ENCODE measurements at places on chromosomes 16 and 17. TPM values are rescaled to one million over a fixed set of nuclear protein-coding genes. Genes with fewer than 3 reads are reported as not detected.
A peak's percentile ranks its signal among the peaks of the same experiment; 100 is the strongest.

DNA sequence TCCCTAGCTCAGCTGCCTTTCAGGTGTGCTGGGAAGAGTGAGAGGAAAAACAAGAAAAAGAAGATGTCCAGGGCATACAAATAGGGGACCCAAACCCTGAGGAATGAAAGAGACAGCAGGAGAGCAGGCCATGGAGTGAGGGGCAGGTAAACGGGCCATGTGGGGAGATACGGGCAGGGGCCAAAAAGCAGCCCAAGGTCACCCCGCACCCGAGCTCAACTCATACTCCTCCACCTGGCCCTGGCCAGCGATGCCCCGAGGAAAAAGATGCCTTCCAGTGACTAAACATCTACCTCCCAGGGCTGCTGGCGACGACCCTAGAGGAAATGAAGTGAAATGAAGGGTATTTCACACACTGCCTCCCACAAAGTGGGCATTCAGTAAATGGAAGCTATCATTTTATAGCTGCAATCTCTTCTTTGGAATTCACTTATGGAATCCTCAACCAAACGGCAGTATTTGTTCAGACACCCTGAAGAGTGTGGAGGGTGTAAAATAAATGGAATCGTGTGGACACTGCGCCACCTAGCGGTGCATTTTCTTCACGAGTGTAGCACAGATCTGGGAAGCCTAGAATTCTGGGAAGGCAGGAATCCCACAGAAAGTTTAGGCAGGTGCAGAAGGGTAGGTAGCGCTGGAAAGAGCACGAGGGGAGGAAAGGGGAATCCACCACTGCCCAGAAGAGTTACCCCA, 14.9 kb downstream of the ELAC2 start:
- no peak overlapping the region for H3K4me3 ChIP-seq
- H3K4me1 ChIP-seq, result no peaks in the 10 kb centered on the region
- peak; percentile 34 for DNase-seq
- no peak overlapping the region for H3K27ac ChIP-seq
- H3K27me3 ChIP-seq, result no peaks in the 10 kb centered on the region

GRCh38 chr17:74877592-74878548, 5.1 kb upstream of the FDXR start:
- peak; percentile 49 for DNase-seq
- H3K4me1 ChIP-seq, result peaks cover 37% of the 10 kb centered on the region
- no peak overlapping the region for H3K4me3 ChIP-seq
- H3K27ac ChIP-seq, result no peak overlapping the region
- no peaks in the 10 kb centered on the region for H3K36me3 ChIP-seq

DNA sequence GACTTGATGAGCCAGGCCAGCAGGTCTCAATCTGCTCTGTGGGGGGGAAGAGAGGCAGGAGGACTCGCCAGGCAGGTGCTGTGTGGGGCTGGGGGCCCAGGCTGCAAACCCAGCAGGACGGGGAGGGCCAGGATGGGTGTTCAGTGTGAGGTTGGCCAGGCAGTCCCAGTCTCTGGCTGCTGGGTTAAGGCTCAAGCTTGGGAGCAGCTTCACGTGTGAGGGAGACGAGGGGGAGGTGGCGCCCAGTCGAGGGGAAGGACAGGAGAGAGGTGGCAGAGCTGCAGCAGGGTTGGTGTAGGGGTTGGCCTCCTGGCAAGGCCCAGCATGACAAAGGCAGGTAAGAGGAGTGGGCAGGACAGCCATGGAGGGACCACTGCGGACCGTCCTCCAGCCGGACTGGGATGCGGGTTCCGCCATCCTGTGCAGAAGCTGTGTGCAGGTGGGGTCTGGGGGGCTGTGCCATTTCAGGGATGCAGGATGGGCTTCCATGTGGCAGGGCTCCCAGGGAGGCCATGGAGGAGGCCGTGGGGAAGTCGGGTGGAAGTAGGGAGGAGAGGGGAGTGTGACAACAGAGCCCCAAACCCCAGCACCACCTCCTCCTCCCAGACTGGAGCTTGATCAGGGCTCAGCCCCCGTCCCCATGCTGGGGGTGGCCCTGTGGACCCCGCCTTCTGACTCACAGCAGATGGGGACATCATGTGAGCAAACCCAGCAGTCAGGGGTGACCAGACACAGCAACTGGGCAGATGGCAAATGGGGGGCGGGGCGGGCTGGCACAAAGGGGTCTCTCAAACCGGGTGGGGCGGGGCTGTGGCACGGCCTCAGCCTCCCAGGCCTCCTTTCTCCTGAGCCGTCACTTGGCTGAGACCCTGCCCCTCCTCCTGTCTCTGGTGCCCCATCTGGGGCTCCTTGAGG, 2.8 kb downstream of the ADGRG1 start:
- peaks cover 71% of the 10 kb centered on the region for H3K4me1 ChIP-seq
- no peak overlapping the region for H3K27ac ChIP-seq
- no peak overlapping the region for H3K4me3 ChIP-seq
- H3K36me3 ChIP-seq, result no peaks in the 10 kb centered on the region
- H3K27me3 ChIP-seq, result no peaks in the 10 kb centered on the region
- no peak for DNase-seq

DNA sequence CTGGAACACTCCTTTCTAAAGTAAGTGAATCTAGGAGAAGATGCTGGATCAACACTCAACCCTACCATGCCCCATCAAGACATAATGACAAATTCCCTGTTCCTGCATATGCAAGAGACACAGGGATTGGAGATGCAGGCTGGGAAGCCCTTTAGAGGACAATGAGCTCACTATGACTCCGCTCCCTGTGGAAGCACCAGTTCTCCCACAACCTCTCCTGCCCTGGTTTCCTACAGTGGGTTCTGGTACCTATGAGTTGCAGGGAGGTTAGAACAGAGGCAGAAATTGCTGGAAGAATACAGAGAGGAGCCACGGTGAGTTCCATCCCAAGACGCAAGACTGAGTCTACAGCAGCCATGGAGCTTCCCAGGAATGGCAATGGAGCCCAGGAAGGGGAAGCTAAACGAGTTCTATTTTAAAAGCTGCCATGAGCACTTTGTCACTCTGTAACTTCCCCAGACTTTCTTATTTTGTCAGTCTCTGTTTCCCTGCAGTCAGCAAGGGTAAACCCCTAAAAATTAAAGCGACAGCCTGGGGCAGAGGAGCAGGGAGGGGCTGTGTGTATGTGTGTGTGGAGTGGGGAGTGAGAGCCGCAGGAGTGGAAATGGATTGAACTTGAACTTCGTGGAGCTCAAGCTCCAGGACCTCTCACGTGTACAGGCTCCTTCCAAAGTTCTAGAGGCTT, 42.3 kb upstream of the PIK3R6 start:
- H3K4me3 ChIP-seq, result no peak overlapping the region
- H3K27ac ChIP-seq, result no peak overlapping the region
- no peaks in the 10 kb centered on the region for H3K27me3 ChIP-seq

DNA sequence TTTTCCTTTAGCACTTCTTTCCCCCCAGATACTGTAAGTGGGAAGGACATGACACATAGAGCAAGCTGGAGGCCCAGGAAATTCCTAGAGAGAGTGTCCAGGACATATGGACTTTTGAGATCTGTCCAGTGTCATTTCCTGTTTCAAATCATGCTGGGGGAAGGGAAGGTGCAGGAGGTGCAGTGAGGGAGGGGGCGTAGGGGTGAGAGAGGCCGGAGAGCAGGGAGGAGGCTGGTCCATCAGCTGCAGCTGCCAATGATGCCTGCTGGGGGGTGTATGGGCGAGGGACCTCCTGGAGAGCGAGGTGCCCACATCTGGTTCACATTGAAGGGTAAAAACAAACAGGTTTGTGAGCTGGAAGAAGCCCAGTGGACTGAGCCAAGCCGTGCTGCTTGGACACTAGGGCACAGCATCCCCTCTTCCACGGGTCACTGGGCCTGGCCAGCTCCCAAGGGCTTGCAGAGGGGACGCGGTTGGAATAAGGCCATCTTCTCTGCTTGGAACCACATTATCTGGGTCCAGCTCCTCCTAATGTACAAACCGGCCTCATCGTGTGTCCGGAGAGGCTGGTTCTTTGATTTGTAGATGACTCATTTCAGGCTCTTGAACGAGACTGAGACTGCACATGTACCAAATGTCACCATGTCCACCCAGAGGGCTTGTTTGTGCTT, 70.4 kb upstream of the SMURF2 start:
- peaks cover 91% of the 10 kb centered on the region for H3K4me1 ChIP-seq
- peak overlapping the region; percentile 59 for H3K27ac ChIP-seq
- no peak for DNase-seq
- no peaks in the 10 kb centered on the region for H3K36me3 ChIP-seq
- H3K27me3 ChIP-seq, result no peaks in the 10 kb centered on the region

- H3K27ac ChIP-seq, result peak overlapping the region; percentile 21
- H3K4me3 ChIP-seq, result no peak overlapping the region
- no peaks in the 10 kb centered on the region for H3K27me3 ChIP-seq
- peaks cover 39% of the 10 kb centered on the region for H3K4me1 ChIP-seq
- peaks cover 40% of the 10 kb centered on the region for H3K36me3 ChIP-seq
These were observed 2.3 kb downstream of the E2F4 start for GRCh38 chr16:67194260-67194659.

DNA sequence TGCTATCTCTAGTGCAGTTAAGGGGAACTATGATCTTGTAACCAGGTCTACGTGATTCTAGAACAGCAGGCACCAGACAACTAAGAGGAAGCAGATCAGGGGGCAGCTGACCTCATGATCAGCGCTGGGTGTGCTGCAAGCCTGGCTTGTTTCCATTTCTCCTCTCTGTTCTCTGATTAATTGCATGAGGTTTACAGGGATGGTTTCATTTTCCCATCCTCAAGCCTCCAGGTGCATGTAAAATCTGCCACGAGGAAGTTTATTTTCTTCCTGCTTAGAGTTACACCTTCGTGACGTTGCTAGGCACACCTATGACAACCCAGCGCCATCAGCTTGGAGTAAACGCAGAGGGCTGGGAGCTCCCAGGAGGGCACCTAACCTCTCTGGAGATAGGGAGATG, 4.3 kb upstream of the NUPR1 start:
- H3K36me3 ChIP-seq, result no peaks in the 10 kb centered on the region
- no peaks in the 10 kb centered on the region for H3K27me3 ChIP-seq
- no peak overlapping the region for H3K27ac ChIP-seq
- no peaks in the 10 kb centered on the region for H3K4me1 ChIP-seq
- no peak for DNase-seq

DNA sequence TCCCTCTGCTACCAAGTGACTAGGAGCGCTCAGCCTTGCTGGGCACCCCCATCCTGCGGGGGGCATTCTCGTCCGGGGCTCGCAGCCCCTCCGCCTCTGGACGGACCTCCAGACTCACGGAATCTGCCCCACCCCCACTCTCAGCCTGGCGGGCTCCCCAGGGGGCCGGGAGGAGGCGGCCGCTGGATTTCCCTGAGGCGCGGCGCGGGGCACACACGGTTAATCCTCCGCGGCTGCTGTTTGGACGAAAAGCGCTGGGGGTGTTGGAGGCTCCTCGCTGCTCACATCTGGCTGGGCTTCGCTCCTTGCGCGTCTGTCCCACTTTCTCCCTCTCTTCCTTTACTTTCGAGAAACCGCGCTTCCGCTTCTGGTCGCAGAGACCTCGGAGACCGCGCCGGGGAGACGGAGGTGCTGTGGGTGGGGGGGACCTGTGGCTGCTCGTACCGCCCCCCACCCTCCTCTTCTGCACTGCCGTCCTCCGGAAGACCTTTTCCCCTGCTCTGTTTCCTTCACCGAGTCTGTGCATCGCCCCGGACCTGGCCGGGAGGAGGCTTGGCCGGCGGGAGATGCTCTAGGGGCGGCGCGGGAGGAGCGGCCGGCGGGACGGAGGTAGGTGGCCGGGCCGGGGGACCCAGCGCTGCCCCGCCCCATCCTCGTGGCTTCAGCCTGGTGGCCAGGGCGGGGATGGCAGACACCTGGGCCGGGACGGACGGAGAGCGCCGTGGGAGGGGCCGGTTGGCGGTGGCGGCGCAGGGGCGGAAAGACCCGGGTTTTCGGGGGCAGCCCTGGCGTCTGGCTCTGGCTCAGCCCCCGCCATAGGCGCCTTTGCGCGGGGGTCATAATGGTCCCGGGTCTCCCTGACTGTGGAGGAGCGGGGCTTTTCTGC, at the start of gene C1QTNF1:
TSS of gene C1QTNF1 (plus strand) at position 284 of the 886 bp plus-strand sequence. CDS start 19,800 bp downstream, outside the sequence.
- peaks cover 44% of the 10 kb centered on the region for H3K4me1 ChIP-seq
- H3K4me3 ChIP-seq, result peak within 1 kb of the TSS; percentile 47

GRCh38 chr16:84732674-84733352, 33.0 kb downstream of the USP10 start:
- DNase-seq, result no peak
- no peak overlapping the region for H3K4me3 ChIP-seq
- H3K27me3 ChIP-seq, result no peaks in the 10 kb centered on the region
- H3K27ac ChIP-seq, result peak overlapping the region; percentile 69

DNA sequence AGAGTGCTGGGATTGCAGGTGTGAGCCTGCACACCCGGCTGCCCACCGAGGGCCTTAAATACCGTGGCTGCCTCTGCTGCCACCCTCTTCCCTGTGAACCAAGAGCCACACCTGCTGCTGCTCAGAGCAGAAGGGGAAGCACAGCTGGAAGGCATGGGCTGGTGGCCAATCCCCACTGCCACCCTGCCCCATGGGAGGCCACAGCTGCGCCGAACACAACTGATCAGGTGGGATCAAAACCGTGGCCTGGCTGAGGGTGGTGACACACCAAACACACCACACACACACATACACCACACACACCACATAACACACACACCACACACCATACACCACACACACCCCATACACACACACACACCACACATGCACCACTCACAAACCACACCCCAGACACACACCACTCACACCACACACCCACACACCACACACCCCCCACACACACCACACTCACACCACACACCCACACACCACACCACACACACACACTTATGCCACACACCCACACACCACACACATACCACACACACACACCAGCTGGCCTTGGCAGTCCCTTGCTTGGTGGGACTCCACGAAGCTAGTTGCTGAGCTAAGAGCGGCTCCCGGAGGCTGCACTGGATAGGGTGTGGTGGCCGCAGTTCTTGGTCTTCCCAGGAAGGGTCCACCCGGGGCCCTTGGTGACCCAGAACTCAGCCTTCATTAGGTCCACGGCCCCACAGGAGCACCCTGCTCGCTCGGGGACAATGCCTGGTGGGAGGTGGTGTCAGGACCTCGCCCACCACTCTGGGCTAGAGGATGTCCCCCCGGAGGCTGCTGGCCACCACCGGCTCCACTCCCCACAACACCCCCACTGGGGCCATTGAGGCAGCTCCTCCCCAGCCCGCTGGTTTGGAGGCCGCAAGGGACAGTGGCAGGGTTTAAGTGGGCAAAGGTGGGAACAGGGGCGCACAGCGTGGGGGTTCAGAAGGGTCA, 14.9 kb downstream of the CEP131 start:
- H3K27ac ChIP-seq, result no peak overlapping the region
- no peak for DNase-seq
- no peak overlapping the region for H3K4me3 ChIP-seq
- H3K36me3 ChIP-seq, result no peaks in the 10 kb centered on the region
- H3K4me1 ChIP-seq, result no peaks in the 10 kb centered on the region
- no peaks in the 10 kb centered on the region for H3K27me3 ChIP-seq

DNA sequence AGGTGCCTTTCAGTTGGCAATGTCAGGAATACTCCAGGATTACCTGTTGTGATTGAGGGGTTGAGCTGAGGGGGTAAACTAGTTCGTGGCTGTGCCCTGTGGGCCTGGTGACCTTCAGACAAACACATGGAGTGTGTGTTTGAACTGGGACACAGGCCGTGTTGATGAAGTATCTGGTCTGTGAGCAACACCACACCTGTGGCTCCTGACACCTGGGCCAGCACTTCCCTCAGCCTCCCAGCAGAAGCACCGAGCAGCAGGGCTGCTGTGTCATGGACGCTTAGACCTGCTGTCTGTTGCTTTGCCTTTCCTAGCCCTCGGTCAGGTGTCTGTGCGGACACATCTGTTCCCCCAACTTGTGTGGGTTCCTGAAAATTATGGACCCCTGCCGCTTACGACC, 82.9 kb downstream of the KSR1 start:
- H3K27ac ChIP-seq, result no peak overlapping the region
- DNase-seq, result no peak
- H3K4me3 ChIP-seq, result no peak overlapping the region

Gene HBM
- not detected for total RNA-seq

Gene SLC16A13
- total RNA-seq, result 6.8 TPM

Gene PGAP3
- 15.2 TPM for total RNA-seq

Gene SLC16A11
- not detected for total RNA-seq

Gene NOTUM
- 12.5 TPM for total RNA-seq

Gene MYL11
- not detected for total RNA-seq

Gene IRX3
- total RNA-seq, result 2.0 TPM
